Mammary microvascular endothelial cell (primary cell): ENCODE measurements at places on chromosomes 16 and 17. TPM values are rescaled to one million over a fixed set of nuclear protein-coding genes. Genes with fewer than 3 reads are reported as not detected.

Gene ABCC11
- 0.05 and 0.20 TPM in 2 replicates for total RNA-seq

Gene CXCL16
- 10.3 and 11.9 TPM in 2 replicates for total RNA-seq

Gene HSPB9
- not detected in 2 replicates for total RNA-seq

Gene KRT33A
- not detected in 2 replicates for total RNA-seq

Gene SLC52A1
- 0.69 and 1.00 TPM in 2 replicates for total RNA-seq

Gene FN3K
- total RNA-seq, result 2.1 and 2.5 TPM in 2 replicates

Gene KLHL11
- 13.9 and 16.4 TPM in 2 replicates for total RNA-seq

Gene NME2
- 872 and 888 TPM in 2 replicates for total RNA-seq

Gene ASIC2
- total RNA-seq, result not detected in 2 replicates

Gene FAM171A2
- 2.6 and 3.2 TPM in 2 replicates for total RNA-seq

Gene SOST
- not detected in 2 replicates for total RNA-seq

Gene MYH8
- not detected in 2 replicates for total RNA-seq

Gene CTF1
- 0.33 TPM in 1 of 2 replicates, not detected in the other for total RNA-seq

Gene SCNN1G
- 0.15 TPM in 1 of 2 replicates, not detected in the other for total RNA-seq

Gene IQCK
- total RNA-seq, result 37.2 and 40.6 TPM in 2 replicates

Gene TPSG1
- not detected in 2 replicates for total RNA-seq
